Activated CD8-positive, alpha-beta memory T cell treated with anti-CD3 and anti-CD28 coated beads for 48 hours (primary cell): ENCODE measurements at places on chromosomes 12 and 14.

GRCh38 chr12:86787419-86787818 is 531.2 kb upstream of the MGAT4C start:
- DNase-seq, result no peak

- no peak for DNase-seq
These were observed 23.6 kb upstream of the ATF1 start for GRCh38 chr12:50740307-50740706.

GRCh38 chr12:106753526-106753925 is 21.0 kb upstream of the RIC8B start:
- no peak for DNase-seq

DNA sequence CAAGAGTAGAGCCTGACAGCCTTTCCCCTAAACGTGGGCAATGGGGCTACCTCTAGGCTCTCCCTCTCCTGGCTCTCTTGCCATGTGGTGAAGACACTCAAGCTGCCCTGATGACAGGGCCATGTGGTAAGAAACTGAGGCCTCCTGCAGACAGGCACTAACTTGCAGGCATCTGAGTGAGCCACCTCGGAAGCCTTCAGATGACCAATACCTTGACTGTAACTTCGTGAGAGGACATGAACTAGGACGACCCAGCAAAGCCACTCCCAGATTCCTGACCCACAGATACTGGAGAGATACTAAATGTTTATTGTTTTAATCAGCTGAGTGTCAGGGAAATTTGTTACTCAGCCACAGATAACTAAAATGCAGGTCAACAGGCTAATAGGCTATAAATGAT is 96.4 kb downstream of the EFCAB11 start:
- no peak for DNase-seq

DNA sequence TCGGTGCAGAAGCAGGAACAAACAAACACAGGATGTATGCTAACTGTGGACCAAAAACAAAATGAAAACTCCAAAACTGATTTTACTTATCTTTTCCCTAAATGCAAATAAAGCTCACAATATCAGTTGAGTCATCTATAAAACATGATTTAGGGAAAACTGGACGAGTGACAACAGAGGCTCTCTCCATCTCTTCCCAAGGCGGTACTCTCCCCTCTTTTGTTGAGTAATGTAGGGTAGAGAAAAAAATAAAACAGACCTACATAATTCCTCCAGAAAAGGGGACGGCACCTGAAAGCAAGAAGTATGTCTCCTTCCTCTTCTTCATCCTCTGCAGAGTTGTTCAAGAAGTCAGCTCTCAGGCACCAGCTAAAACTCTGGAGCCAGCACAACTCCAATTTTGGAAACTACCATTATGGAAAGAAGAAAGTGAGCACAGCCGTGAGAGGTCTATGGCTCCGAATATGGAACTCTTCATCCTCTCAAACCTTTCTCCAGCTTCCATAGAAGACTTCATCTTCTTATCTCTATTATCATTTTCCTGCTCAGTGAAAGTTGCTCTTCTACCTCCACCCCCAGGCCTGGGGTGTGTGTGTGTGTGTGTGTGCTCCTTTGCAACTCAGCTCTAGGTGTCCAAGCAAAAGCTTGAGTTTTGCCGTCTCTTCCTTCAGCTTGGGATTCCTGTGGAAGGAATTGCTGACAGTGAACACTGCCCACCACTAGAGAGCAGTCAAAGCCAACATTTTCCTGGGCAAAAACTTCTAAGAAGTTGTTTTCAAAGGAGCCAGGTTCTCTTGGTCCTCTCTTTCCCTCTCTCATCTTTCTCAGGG is 155.4 kb downstream of the DIO2 start:
- DNase-seq, result no peak

DNA sequence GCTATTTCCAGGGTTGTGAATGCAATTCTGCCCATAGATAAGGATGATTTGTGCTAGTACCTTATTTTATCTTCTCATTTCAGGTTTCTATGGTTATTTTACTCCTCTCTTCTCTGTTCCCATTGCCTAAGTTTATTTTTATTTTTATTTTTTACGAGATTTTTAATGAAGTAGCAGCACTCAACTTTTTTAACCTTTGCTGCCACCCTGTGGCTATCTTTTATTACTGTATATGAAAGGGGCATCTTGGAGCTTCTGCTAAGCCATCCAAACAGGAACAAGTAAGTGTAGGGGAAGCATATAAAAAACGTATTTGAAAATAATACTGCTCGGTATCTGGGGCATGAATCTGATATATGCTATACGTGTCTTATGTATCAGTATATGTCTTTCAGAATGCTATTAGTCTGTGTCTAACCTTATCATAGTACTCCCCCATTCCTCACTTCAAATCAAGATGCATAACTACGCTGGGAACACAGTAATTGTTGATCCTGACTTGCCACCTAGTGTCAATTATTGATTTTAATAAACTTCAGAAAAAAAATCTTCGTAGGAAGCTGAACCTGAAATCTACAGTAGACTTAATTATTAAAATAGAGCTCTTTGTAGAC is 60.3 kb downstream of the KLRG1 start:
- no peak for DNase-seq

- no peak for DNase-seq
These were observed 211.9 kb downstream of the TTC8 start for GRCh38 chr14:89036371-89036770.

GRCh38 chr12:47312147-47312546 is 232.4 kb upstream of the AMIGO2 start:
- DNase-seq, result no peak

DNA sequence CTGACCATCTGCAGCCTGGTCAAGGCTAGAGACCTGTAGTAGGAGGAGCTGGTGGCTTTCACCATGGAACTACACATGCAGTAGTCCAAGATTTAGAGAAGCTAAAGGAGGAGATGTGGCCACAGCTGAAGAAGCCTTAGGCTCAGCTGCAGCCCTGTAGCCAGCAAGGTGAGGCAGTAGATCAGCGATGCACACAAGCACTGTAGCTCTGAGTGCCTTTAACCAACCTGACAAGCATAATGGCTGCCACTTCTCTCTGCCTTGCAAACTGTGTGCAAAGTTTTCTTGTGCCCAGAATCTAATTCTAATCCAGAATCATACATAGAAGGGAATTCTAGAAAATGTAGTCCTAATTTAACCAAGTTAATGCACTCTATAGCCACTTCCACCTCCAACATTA is 159.0 kb upstream of the ARID2 start:
- DNase-seq, result no peak

- DNase-seq, result no peak
These were observed 73.6 kb upstream of the REP15 start for GRCh38 chr12:27622436-27623195.

- DNase-seq, result no peak
These were observed 150.9 kb downstream of the TTC6 start for GRCh38 chr14:37746140-37746832.

- DNase-seq, result no peak
These were observed 131.1 kb downstream of the ETV6 start for GRCh38 chr12:11780521-11781101.

- DNase-seq, result no peak
These were observed 23.5 kb upstream of the PPFIBP1 start for GRCh38 chr12:27500546-27500945.

DNA sequence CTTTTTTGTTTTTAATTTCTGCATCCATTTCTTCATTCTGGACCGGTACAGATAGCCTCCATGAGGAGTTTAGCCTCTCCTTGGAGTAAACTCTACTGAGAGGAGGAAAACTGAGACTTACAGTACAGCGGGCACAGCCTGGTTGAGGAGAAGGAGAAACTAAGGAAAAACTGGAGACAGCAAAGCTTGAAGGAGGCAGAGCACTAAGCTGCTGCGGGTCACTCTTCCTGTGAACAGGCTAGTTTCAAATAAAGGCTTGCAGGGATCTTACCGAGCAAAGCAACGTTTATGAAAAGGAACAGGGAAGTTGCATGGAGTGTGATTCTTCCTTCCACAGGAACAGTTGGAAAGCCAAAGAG is 348 bp upstream of the SSTR1 start:
- no peak for DNase-seq

- peak; percentile 63 for DNase-seq
These were observed at the start of gene TESPA1 for GRCh38 chr12:54984658-54985376. Gene TESPA1, minus strand, starts transcription at chr12:54984762. Its CDS starts 10,200 bp downstream, at chr12:54974562.

- no peak for DNase-seq
These were observed 136.4 kb upstream of the NCOR2 start for GRCh38 chr12:124703856-124704255.

DNA sequence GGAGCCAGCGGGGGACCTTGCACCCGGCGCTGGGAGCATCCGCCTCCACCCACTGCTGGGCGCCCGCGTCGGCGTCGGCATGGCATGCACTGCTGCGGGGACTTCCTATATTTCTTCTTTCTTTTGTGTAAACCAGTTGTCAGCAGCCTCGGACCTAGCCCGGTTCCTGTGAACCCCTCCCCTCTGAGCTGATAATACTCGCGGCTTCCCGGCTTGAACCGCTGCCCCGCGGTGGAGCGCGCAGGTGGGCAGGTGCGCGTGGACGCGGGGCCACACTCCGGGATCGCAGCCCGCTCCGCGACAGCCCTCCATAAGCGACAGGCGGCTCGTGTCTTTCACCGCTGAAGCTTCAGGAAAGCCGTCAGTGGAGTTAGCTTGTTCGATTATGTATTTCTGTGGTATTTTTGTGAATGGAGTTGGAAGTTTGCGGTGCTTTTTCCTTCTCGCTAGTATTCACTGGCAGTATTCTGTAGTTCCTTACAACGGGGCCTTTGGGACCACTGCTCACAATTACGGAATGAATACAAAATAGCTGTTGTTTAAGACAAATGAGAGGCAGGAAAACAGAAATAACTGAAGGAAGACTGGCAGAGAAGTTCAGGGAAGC is 870 bp downstream of the BMAL2 start:
- peak; percentile 28 for DNase-seq

DNA sequence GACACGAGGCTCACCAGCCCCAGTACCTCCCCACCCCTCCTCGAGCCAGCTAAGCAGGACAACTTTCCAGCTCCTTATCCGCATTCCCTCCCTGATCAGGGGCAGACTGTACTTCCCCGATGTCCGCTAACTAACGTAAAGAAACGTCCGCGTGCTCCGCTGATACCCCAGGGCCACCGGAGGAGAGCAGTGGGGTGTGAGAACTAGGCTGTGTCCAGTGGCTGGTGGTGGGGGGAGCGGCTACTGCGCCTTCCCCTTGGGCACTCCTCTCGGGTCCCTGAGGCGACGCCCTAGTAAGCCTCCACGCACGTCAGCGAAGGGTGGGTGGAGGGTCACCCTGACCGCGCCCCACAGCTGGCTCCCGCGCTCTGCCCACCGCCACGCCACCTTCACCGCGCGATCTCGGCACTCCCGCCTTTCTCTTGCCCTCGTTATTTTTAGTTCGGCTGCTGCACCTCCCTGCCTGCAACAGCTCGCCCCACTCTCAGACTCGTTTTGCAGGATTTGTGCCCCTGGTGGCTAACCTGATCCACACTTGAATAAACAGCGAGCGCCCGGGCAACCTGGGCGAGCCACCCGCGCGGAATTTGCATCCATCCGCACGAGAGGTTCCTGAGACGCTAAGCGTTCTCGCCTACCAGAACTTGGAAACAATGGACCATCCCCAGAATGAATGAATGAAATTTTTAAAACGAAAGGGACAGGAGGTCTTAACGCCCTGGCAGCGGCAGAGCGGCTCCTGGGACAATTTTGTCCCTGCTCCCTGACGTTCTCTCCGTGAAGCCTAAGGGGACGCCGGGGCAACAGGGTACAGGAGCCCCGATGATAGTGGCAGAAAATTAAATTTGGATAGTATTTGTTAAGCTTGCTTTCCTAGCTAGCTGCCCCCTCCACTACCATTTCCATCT is 6.9 kb upstream of the BMP4 start:
- no peak for DNase-seq

DNA sequence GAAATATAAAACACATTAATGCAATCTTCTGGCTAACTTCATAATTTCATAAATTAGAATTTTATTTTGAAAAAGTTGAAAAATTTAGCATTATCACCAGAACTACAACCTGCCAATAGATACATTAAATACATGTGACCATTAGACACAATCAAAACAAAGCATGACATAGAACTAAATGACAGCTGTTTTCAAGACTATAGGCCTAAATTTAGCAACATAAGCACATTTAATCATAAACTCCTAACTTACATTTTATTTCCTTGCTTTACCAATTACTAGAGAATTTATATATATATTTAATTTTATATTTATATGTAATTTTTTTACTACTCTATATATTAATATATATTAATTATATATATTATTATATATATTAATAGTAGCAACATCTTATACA is 165.4 kb downstream of the CEP128 start:
- DNase-seq, result no peak

DNA sequence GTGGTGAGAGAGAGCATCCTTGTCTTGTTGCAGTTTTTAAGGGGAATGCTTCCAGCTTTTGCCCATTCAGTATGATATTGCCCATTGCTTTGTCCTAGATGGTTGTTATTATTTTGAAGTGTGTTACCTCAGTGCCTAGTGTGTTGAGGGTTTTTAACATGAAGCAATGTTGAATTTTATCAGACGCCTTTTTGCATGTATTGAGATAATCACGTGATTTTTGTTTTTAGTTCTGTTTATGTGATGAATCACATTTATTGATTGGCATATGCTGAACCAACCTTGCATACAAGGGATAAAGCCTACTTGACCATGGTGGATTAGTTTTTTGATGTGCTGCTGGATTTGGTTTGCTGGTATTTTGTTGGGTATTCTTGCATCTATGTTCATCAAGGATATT is 302.3 kb upstream of the G2E3 start:
- no peak for DNase-seq

DNA sequence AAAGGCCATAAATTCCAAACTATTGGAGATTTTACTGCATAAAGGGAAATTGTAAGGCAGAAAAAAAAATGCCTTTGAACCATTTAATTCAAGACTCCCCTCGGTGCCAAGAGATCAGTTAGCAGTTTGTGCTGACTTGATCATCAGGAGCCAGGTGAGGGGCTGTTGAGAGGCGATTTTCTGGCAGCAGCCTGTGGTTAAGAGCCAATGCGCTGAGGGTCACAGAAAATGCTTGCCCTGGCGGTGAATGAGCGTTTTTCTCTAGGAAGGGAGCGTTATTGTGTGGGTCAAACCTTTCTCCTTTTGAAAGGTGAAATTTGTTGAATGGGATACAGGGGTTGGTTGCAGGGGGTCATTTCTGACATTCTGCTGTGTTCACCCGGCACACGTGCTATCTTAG is 4.7 kb downstream of the SRRM4 start:
- no peak for DNase-seq

DNA sequence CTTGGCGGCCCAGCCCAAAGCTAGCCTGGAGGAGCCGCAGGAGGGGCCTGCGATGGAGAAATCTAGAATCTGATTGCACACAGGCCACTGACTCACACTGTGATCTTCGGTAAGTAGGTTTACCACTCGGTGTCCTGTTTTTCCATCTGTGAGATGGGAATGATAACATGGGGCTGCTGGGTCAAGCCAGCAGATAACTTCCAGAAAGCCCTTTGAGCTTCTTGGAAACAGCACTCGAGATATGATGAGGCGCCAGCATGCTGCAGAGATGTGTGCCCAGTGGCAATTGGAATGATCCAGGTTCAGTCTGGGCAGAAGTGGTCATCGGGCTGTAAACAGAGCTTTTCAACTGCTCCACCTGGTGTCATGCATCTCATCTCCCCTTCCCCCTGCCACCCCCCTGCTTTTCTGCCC is 771.3 kb upstream of the TBX3 start:
- no peak for DNase-seq
